A549 (cell line): ENCODE measurements at places on chromosomes 13 and 19.

GRCh38 chr13:20525144-20525600 is 485 bp downstream of the CRYL1 start:
- DNase-seq, result no peak

GRCh38 chr19:14315433-14315832 is 65.8 kb upstream of the ADGRE5 start:
- no peak for DNase-seq

DNA sequence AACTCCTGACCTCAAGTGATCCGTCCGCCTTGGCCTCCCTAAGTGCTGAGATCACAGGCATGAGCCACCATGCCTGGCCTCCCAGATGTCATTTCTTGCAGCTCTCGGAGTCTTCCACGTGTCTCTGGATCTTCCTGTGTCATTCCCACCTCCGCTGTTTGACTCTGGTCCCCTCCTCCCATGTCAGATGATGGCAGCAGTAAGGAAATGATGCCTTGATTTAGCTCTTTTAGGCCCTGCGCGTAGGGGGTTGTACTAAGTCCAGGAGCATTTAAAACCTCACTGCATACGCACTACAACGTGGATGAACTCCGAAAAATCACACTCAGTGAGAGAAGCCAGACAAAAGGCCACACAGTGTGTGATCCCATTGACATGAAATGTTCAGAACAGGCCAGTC is 113.1 kb downstream of the GNG7 start:
- no peak for DNase-seq

GRCh38 chr13:98239162-98240076 is 62.4 kb upstream of the RNF113B start:
- DNase-seq, result no peak

GRCh38 chr13:48220981-48221685 is 11.9 kb upstream of the ITM2B start:
- DNase-seq, result no peak
